DND-41 (cell line): ENCODE measurements at places on chromosomes 7 and 10.

- DNase-seq = no peak
These were observed 5.1 kb downstream of the PRLHR start for GRCh38 chr10:118590334-118590733.

DNA sequence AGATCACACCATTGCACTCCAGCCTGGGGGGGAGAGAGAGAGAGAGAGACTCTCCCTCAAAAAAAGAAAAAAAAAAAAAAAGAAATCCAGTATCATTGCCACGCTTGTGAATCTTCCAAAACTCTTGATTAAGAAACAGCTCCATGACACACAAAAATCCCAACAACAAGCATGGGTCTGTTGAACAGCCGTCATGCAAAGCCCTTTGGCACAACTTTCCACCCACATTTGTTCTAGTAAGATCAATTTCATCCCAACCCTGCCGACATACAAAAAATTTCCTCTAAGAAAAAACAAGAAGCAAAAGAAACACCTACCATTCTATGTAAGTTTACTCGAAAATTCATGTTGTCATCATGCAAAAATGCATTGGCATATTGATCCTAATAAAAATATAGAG lies 62.8 kb downstream of the ARMH3 start:
- no peak for DNase-seq

DNA sequence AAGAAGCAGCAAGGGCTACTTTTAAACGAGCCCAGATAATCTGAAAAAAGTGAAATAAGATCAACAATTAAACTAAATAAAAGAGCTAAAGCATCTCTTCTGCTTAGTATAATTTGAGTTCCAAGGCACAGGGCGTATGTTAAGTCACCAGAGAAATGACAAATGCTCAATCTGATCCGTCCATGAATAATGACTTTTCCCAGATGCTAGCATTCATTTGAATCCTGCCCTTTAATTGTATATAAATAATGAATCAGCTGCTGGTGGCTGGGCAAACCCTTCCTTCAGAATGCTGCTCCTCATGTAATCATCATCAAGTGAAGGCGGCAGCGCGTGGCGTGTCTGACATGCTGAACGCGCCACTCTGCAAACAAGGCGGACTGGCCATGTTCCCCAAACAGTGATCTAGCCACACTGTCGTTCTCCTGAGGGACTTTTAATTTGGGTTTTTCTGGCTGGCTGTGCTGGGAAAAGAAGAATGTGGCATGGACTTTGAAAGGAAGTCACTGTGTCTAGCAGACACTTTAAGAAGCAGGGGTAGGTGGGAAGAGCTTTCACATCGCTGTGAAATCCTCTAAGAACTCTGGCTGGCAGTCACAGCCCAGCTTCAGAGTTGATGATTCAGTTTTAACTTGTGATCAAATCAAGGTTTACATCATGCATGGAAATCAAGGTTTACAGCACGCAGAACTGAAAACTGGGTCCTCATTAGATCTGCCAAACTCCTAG lies 70.7 kb downstream of the BEND7 start:
- DNase-seq = no peak

GRCh38 chr10:30368065-30368718 lies 19.1 kb upstream of the MTPAP start:
- DNase-seq = no peak

DNA sequence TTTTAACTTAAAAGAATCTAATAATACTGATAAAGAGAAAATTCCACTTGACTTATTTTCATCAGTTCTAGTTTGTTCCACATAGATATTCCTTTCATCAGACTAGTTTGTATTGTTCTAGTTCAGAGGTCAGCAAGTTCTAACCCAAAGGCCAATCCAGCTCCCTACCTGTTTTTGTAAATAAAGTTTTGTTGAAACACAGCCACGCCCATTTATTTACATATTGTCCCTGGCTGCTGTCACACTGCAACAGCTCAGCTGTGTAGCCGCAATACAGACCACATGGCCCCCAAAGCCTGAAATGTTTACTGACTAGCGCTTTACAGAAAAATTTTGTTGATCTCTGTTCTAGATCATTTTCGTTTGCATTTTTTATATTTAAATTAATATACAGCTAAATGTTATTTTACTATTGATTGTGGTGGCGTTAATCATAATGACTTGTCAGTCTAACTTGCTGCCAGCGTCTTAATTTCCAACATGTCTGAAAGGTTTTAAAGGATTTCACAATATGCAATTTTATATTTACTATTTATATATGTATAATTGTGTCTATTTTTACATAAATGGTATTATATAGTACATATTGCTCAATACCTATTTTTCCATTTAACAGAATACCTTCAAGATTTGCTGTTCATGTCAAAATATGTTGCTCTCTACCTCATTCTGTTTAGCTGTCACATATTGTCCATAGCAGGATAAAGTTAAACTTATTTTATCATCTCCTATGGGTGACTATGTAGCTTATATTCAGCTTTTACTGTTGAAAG lies 159.3 kb downstream of the DYNC1I1 start:
- DNase-seq = no peak

GRCh38 chr7:16055263-16055976 lies 365.9 kb downstream of the CRPPA start:
- no peak for DNase-seq
